Activated T-helper 17 cell treated with anti-CD3 and anti-CD28 coated beads, Interleukin-2, amount 50 U/mL, for 72 hours (primary cell): ENCODE measurements at places on chromosomes 11 and 22. TPM values are rescaled to one million over a fixed set of nuclear protein-coding genes. Genes with fewer than 3 reads are reported as not detected.

DNA sequence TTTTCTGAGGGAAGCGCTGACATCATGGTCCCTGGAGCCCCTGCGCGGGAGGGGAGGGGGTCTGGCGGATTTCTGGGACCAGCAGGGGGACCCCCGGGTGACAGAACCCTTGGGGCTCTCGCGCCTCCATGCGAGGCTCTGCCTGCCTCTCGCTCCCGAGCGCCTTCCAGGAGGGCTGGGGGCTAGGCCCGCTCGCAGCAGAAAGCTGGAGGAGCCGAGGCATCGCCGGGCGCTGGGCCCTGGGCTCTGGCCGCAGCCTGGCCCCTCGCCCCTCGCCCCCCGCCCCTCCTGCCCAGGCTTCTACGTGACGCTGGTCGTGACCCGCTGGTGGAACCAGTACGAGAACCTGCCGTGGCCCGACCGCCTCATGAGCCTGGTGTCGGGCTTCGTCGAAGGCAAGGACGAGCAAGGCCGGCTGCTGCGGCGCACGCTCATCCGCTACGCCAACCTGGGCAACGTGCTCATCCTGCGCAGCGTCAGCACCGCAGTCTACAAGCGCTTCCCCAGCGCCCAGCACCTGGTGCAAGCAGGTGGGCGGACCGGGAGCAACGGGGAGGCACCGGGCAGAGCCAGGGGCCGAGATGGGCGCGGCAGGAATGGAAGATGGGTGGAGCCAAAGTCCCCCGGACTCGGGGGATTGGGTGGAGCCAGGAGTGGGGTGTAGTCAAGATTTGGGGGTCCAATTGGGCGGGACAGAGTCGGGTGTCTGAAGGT is 5.4 kb downstream of the BEST1 start:
- ATAC-seq, result peak; percentile 71

DNA sequence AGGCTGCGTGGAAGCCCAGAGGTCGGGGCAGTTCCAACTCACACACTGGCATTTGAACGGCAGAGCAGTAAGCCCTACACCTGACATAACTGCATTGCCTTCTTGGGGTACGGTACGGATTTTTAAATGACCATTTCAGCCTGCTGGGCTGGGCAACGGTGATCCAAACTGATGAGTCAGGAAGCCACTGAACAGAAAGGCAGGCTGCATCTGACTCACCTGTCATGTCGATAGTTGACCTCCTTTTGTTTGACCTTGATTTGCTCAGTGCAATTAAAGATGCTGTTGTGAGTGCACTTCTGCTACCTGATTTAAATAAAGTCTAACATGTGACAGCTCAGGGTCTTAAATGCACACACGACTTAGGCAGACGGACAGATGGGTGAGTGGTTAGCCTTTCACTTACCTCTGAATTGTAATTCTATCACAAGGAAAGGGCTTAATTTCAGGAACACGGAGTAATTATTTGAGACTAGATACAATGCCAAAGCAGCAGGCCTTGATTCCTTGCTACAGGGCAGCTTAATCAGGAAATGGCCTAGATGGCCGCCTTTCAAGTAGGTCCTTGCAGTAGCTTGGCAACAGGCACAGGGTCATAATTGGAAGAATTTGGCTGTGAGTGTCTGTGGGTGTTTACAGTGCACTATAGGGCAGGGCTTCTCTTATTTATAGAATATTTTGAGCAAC is 52.2 kb downstream of the BMAL1 start:
- peak; percentile 70 for ATAC-seq

DNA sequence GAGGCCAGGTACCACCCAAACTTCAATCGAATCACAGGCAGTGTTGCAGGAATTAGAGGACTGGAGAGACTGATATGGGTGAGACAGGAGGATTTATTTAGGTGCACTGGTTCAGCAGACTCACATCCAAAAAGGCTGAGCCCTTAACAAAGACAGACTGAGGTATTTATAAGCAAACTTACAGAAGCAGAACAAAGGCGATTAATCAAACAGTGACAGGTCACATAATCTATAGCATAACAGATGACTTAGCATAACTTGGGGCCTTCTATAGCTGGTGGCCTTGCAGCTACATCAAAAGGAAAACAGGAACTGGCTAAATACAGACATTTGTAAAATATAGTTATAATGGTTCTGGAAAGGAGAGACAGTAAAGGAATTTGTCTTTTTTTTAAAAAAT is 2.1 kb downstream of the APOBEC3B start:
- no peak for ATAC-seq

CCDC116 gene
- total RNA-seq, result 0.37 TPM

- no peak for ATAC-seq
These were observed 895 bp downstream of the KLHDC7B start for GRCh38 chr22:50546326-50547262.

DNA sequence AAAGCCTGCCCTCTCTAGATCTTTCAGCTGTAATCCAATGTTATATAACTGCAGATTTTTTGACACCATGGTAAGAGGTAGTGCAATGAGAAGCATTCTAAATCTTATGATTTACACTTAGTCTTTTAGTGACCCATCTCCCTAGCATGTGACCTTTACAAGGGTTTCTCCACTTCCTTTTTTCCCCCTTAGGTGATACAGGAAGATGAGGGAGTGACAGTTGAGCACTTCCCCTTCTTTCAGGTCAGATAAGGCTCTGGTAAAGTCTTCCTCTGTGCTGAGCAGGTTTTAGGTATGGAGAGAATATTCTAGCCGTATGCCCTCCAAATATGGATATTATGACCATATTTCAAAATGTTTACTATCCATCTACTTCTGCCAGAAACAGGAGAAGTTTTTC is 753.6 kb downstream of the JRKL start:
- no peak for ATAC-seq

LYVE1 gene
- total RNA-seq, result not detected

DNA sequence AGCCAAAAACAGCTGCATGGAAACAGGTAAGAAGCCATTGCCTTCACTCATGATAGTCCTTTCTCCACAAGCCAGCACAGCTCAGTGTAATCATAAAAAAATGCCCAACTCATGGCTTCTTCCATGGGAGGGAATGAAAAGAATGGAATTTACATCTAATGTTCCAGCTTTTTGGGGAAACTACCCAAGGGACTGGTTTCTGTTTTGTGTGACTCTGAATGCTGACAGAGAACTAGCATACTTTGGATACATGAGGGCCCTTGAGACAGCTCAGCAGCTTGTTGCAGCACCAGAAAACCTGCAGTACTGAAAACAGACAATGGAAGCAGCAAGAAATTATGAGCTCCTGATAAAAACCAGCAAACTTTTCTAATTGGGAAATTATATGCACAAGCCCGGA is 24.2 kb upstream of the HORMAD2 start:
- ATAC-seq, result no peak

OTOG gene
- total RNA-seq, result not detected

GRCh38 chr11:122163053-122163819 is 47.2 kb upstream of the BLID start:
- ATAC-seq, result no peak

DNA sequence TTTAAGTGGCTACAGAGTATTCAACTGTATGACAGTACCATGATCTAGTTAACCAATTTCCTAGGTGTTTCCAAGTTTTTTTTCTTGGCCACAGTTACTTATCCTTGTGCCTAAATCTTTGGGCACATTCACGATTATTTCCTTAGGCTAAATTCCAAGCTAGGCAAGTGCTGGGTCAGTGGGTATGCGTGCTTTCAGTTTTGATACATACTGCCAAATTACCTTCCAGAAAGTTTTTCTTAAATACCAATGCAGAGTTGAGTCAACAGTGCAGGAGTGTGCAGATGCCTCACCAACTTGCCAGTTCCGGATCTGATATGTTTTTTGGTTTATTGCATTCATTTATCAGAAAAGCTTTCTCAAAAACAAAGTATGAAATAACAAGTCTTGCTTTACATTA is 67.9 kb upstream of the OR4B1 start:
- ATAC-seq, result no peak
